ENCODE measurements at places on chromosomes 1 and 21.

DNA sequence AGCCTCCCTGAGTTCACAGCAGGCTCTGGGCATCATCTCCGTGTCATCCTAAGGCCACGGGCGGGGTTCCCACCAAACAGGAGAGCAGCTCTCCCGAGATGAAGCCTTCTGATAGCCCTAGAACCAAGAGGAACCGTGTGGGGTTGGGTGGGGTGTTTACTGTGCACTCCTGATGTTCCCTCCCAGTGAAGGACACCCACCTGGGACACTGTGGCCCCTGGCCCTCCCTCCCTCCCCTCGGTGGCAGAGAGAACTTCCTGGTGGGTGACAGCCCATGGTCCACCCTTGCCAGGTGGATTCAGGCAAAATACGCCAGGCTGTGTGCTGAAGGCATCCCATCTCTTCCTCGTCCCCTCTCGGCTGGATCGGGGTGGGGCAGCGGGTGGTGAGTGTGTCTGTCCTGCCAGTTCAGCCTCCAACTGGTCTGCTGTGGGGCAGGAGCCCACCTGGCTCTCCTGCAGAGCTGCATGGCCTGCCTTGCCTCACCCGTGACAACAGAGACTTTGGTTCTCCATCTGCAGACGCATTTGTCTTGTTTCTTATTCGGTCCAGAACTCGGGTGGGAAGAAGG lies 15.6 kb upstream of the C1orf174 start:
- DNase-seq = no peak

- DNase-seq = no peak
These were observed 36.1 kb upstream of the FAM131C start for GRCh38 chr1:16109571-16109970.

DNA sequence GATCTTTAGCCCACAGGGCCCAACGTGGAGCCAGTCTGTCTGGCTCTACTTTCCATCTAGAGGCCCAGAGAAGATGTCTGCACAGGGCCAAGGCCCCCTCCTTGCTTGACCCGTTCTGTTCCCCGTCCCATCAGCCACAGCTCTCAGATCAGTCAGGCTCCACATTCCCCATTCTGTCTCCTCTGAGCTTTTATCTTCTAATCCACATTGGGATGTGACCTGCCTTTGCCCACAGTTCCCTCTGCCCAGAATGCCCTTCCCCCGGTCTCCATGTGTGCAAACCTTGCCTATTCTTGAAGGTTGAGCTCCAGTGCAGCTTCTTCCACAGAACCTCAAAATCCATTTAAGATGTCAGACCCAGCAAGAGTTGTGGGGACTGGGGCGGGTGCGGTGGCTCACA lies 53.3 kb upstream of the WASF2 start:
- DNase-seq = no peak

- DNase-seq = no peak
These were observed at the start of gene OR2L2 for GRCh38 chr1:248029770-248030169. Gene OR2L2, plus strand, starts transcription at chr1:248030070. Its CDS starts 8,198 bp downstream, at chr1:248038268.

- no peak for DNase-seq
These were observed 86.4 kb downstream of the PLXNA2 start for GRCh38 chr1:208157769-208158168.

- no peak for DNase-seq
These were observed 125.3 kb upstream of the ETS2 start for GRCh38 chr21:38680401-38680800.

GRCh38 chr21:40846103-40846502 lies 855 bp downstream of the DSCAM start:
- no peak for DNase-seq

GRCh38 chr21:35329940-35330660 lies 281.0 kb upstream of the RUNX1 start:
- no peak for DNase-seq

DNA sequence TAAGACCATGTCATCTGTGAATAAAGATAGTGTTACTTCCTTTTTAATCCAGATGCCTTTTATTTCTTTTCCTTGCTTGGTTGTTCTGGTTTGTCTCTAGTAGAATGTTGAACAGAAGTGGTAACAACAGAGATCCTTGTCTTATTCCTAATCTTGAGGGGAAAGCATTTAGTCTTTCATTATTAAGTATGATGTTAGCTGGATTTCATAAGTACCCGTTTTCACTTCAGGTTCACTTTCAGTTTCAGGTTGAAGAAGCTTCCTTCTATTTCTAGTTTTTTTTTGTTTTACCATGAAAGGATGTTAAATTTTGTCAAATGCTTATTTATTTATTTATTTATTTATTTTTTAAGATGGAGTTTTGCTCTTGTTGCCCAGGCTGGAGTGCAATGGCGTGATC lies 22.3 kb upstream of the AGPAT3 start:
- no peak for DNase-seq

DNA sequence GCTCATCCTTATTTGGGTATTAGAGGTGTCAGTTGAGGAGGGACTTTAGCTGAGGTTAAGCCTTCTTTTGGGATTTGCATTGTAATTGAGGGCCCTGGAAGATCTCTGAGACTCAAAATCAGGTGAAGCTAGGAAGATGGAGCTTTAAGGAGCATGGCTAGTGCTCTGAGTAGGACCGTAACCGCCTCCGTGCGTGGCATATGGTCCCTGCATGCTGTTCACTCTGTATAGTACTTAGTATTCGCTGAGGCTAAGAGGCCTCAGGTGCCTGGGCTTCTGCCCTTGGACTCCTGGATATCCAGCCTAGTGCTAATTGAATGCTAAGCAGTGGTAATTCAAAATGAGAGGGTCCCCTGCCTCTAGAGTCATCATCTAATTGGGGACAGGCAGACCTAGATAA lies 22.5 kb downstream of the NSUN4 start:
- DNase-seq = no peak

GRCh38 chr1:225911191-225912130 lies 12.6 kb downstream of the PYCR2 start:
- no peak for DNase-seq

- DNase-seq = no peak
These were observed 45.3 kb upstream of the TNR start for GRCh38 chr1:175788586-175789252.

- no peak for DNase-seq
These were observed 147.2 kb downstream of the ETS2 start for GRCh38 chr21:38952890-38953289.

DNA sequence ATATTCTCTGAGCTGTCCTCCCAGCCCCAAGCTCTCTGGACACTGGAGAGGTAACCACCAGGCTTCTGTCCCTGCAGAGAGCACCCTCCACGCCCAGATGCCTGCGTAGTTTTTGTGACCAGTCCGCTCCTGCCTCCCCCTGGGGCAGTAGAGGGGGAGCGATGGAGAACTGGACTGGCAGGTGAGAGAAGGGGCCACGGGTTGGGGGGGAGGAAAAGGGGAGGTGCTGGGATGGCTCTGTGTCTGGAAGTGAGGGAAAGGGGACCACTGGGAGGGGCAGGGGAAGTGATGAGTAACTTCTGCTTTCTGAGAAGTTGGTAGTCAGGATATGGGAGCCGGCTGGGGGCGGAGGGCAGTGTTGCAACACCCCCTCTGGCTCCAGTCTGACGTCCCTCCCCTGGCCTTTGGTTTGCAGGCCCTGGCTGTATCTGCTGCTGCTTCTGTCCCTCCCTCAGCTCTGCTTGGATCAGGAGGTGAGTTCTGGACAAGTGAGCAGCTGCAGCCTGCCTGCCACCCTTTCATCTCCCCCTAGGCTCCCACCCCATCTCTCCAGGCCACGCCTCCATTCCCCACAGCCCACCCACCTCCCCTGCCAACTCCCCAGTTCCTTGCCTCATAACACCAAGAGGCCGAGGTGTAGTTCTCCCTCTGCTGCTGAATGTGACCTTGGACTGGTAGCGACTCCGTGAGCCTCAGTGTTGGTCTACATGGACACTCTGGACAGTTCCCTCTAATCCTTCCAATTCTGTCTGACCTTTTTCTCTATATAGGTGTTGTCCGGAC lies 3.1 kb downstream of the ADAMTSL4 start:
- DNase-seq = peak; percentile 16

- DNase-seq = no peak
These were observed 2.7 kb downstream of the KIAA0319L start for GRCh38 chr1:35554266-35555211.

DNA sequence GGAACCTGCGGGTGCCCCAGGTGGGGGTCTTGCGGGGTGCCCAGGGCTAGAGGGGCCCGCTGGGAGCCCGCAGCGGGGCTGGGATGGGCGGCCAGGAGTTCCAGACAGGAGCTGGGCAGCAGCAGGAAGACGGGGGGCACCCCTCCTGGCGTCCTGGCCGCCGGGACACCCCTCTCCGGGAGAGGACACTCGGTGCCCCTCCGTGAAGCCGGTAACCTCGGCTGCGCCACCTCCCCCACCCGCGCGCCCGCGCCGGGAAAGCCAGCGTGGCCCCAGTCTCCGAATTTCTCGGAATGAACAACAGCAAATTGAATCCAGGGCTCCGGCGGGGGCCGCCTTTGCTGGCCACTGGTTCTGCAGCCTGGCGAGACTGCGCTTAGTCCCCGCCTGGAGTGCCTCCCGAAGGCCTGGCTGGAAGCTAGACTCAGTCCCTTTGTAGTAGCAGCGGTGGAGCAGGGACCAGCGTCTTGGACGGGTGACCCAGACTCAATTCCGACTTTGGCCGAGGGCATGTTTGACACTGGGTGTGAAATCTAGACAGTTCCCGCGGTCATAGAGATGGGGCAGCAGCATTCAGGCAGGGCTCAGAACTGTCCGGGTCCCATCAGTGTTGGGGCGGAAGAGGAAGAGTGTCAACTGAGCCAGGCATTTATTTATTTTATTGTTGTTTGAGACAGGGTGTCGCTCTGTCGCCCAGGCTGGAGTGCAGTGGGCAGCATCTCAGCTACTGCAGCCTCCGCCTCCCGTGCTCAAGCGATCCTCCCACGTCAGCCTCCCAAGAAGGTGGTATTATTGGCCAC lies 773 bp downstream of the IFNGR2 start:
- peak; percentile 47 for DNase-seq

GRCh38 chr1:22920734-22921451 lies 51.8 kb downstream of the LACTBL1 start:
- no peak for DNase-seq

- no peak for DNase-seq
These were observed 13.0 kb upstream of the ARHGAP29 start for GRCh38 chr1:94250341-94250740.

DNA sequence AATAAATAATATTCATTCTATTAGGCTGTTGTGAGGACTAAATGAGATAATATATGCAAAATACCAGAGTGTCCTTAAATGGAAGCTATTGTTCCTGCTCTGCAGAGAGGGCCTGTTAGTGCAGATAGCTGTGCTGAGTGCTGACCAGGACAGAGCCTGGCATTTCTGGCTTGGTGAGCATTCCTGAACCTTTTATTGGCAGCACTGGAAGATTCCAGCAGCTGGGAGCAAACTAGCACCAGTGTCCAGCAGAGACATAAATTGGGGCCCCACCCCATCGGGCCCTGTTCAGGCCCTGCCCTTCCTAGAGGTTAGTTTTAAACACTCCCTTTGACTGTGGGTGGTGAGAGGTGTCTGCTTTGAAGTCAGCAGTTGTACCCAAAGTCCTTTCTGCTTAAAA lies 85.9 kb upstream of the GADD45A start:
- no peak for DNase-seq

- no peak for DNase-seq
These were observed 136.6 kb upstream of the HMGB4 start for GRCh38 chr1:33727310-33727709.

GRCh38 chr1:36306210-36306901 lies at the start of gene SH3D21:
Gene SH3D21, plus strand, starts transcription at chr1:36306368. Its CDS starts 53 bp downstream, at chr1:36306421.
- no peak for DNase-seq

DNA sequence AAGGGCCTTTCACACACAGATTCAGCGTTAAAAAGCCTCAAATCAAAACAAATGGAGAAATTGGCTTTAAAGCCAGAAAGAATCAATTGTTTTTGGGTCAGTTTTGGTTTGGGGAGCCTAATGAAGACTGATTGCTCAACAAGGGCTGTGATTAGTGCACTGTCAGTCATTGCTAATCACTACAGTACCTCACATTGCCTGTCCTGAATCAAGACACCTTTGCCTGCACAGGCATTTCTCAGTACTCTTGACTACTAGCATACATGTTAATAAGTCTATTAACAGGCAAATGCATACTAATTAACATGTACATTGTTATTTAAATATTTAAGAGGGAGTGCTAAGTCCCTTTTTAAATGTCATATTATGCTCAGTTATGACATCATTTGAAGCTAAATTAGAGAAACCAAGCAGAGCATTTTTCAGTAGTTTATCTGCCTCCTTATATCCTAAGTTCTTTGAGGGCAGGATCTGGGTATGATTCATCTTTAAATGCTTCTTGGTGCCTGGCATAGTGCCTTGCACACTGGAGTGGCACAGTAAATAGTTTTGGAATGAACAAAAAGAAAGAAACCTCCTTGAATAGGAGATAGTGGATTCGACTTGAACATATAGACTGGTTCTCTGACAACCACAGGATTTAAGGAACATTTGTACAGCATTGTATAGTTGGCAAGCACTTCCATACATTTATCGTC lies 25.8 kb upstream of the CCN1 start:
- DNase-seq = no peak

DNA sequence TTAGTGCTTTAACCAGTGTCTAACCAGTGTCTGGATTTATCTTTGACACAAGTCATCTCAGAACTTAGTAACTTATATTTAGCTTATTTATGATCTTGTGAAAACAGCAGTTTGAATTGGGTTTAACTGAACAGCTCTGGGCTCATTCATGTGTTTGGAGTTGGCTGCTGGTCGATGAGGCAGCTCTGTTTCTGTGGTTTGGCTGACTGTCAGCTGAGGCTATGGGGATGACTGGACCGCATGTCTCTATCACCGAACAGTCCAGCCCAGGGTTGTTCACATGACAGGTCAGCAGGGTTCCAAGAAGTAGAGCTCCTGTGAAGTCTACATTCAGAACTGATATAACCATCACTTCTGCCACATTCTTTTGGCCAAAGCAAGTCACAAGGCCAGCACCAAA lies 29.1 kb upstream of the C21orf91 start:
- no peak for DNase-seq
